Fibroblast of lung (primary cell): ENCODE measurements at places on chromosomes 2 and 18.

DNA sequence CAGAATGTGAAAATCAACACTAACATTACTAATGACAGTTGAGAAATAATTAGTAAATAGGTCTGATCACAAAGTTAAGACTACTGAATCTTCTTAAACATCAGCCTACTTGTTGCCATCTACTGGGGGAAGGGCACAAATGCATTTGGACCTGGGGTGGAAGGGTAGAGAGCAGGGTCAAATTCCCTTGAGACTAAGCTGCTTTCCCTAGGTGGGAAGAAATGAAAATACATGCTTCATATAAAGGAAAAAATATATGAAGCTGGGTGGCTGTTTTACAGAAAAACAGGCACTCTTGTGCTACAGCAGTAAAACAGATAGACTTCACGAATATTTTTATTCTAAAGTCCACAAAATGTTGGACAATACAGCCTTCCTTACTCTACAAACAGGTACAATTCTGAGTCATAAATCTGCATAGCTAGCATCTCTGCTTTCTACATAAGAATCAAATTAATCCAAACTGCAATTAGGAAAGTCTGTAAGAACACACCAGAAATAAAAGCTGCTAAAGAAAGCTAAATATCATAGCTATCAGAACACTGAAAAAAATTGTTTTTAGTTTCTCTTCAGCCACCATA lies 10.9 kb downstream of the TRIP12 start:
- peak; percentile 31 for DNase-seq

DNA sequence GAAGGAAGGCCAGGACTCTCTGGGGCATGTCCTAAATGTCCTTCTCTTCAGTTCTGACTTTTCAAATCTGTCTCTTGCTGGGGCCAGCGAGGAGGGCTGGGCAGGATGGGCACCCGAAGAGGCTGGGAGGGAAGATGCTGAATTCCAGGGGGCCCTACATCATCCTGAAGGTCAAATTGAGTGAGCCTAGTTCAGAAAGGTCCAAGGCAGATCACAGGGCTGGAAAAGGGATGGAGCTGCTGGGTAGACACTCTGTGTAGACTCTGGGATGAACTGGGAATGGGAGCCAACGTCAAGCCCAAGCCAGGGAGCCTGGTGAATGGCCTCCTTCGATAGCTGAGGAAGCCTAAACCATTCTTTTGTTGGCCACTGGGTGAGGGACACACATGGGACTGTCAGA lies 133.1 kb downstream of the MYCN start:
- DNase-seq, result no peak

DNA sequence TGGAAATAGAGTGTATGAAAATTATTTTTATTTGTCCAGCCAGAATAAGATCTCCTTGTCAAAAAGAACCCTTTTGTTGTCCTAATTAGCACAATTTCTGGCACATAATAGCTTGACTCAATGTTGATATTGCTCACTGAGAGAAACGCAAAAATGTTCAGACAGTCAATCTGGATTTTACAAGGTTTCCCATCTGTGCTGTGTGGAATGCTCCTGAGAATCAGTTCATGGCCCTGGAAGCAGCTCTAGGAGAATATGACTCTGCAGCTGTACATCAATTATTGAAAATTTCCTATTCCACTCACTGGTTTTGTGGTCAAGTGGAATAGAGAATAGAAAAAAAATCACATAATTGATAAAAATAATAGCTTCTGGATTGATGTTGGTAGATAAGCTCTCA lies 1582.9 kb upstream of the NXPH2 start:
- no peak for DNase-seq

- DNase-seq, result peak; percentile 51
Observed at GRCh38 chr2:200172944-200173581, 133.4 kb upstream of the SPATS2L start.

GRCh38 chr2:949384-950079 lies 1.1 kb upstream of the SNTG2 start:
- no peak for DNase-seq

GRCh38 chr18:730692-731091 lies 18.3 kb upstream of the ENOSF1 start:
- no peak for DNase-seq

DNA sequence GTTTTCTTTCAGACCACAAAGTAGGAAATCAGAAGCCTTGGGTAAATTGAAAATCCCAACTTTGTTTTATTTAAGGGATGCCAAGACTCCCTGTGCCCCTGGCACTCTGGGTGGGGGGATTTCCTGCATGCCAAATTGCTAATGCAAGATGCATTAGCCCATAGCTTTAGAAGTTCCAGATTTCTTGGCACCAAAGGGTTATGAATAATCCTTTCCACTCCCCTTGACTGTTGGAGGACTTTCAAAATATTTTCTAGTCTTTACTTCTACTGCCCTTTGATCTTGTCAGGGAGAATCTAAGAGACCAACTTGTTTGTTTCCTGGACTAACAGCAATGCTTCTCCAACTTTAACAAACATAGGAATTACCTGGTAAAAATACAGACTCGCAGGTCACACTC lies 81.8 kb upstream of the TGIF1 start:
- DNase-seq, result peak; percentile 90

- DNase-seq, result no peak
Observed at GRCh38 chr2:65317841-65318240, 90.2 kb downstream of the ACTR2 start.

GRCh38 chr2:37676274-37676673 lies 4.8 kb upstream of the CDC42EP3 start:
- DNase-seq, result no peak

DNA sequence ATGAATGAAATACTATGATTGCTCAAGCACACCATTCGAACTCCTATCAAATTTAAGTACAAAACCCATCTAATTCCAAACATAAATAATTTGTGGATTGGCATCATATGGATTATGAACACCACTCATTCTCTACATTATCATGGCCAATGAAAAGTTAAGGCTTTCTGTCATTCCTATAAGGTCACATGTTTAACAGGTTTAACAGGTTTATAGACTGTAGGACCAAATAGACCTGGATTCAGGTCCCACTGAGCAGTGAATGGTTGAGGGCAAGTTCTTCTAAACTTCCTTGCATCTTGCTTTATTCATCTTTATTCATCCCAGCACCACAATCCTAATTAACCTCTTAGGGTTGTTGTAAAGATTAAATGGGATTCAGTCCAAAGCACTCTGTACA lies 33.4 kb downstream of the FBXO36 start:
- DNase-seq, result no peak

GRCh38 chr2:118856330-118856977 lies 9.0 kb upstream of the EN1 start:
- DNase-seq, result no peak

GRCh38 chr2:121634354-121635307 lies 14.6 kb downstream of the CLASP1 start:
- peak; percentile 59 for DNase-seq

- no peak for DNase-seq
Observed at GRCh38 chr2:31080361-31080760, 57.9 kb downstream of the GALNT14 start.

DNA sequence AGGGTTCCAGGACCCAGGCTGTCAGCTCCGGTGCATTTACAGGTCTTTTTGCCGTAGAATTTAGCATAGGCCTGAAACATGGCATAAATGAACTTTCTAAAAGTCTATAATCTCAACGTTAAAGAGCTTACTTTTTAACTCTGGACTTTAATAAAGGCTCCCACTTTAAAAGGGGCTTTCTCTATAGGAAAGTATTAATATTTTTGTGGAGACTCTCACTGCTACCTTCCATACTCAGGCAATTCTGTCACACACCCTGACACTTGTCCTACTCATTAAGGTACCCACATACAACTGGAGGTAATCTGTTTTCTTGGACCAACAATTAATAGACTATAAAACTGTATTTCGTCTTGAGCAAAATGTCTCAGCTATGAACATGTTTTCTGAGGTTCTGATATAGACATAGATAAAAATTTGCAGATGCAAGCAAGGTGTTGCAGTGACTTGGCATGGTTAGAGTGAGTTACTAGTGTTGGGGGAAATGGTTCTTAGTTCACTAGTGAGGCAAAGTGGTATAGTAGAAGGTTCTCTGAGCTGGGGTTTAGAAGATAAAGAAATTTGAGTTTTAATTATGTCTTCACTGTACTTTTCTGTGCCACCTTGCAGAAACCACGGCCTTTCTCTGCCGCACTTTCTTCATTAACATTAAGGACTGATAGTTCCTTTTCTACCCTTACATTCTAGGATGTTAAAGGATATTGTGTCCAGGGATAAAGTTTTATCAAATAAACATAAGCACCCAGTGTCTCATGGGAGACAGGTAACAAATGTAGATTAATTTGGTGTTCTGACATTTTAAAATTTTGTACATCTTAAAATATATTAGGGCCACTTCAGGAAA lies 10.8 kb upstream of the NR4A2 start:
- no peak for DNase-seq

DNA sequence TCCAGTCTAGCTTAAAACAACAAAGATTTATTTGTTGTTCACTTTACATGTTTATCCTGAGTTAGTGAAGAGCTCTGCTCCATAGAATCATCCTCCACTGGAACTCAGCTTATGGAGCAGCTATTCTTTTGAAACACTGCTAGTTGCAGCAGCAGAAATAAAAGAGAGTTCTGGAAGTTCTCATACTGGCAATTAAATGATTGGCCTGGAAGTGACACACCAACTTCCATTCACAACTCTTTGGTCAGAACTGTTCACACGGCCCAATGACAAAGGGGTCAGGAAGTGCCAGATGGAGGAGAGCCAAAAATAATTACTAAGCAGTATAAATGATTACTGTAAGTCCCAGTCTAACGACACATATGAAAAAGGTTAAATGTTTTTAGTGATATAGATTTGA lies 39.1 kb downstream of the FBXO11 start:
- peak; percentile 88 for DNase-seq

GRCh38 chr2:47078541-47079482 lies 76.3 kb downstream of the STPG4 start:
- DNase-seq, result no peak

DNA sequence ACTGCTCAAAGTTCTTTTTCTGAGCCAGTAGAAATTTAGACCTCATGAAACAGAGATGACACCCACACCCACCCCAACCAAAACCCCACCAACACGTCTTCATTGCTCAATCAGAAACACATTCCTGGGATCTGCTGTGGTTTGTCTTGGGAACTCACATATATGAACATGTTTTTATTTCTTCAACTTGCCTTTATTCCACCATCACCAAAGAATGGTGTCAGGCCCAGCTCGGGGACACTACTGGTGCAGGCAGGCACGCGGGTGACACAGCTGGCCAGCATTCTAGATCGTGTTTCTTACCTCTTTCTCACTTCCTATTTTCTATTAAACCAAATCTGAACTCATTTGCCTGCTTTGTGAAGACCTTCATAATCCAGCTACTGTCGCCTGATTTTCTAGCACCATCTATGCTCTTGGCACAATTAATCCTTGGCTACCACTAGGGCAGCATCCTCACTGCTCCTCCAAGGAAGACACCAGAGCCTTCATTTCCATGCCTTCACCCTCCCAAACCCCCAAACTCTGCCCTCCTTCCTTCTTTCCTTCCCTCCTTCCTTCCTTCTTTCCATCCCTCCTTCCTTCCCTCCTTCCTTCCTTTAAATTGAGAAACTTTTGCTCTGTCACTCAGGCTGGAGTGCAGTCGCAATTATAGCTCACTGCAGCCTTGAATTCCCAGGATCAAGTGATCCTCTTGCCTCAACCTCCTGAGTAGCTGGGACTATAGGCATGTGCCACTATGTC lies 157.1 kb downstream of the BCL2 start:
- peak; percentile 45 for DNase-seq

DNA sequence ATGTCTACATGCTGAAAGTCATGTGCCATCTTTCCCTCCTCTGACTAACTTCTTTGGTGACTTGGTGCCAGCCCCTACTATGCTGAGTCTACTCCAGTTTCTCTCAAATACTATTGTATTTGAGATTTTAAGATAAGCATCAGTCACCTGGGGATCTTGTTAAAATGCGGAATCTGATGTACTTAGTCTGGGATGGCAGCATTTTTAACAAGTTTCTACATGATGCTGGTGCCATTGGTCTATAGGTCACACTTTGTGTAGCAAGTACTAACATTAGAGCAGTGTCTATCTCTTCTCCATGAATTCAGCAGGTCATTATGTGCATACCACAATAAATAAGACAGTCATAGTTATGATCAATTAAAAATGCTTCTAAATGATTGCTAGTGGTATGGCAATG lies 106.9 kb downstream of the CERS6 start:
- DNase-seq, result no peak

- DNase-seq, result no peak
Observed at GRCh38 chr2:28746429-28747111, 5.1 kb upstream of the PPP1CB start.
